ENCODE measurements at places on chromosomes 16 and 17.

DNA sequence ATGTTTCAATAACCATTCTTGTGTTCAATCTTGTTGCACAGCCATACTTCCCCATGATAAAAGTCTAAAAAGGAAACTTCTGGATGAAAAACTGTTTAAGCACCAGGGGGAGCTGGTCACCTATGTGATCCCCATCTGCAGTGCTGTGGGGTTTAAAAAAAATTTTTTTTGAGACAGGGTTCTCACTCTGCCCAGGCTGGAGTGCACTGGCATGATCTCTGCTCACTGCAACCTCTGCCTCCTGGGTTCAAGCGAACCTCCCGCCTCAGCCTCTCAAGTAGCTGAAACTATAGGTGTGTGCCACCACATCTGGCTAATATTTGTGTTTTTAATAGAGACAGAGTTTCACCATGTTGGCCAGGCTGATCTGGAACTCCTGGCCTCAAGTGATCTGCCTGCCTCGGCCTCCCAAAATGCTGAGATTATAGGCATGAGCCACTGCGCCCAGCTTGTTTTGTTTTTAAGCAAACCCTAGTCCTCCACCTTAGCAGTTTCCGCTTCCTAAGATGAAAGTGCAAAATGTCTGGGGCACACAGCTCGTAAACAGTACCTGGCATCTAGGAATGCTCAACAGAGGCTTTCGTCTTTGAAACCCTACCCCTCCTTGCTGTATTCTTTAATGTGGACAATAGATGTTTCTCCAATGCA lies 25.4 kb downstream of the DNAJA2 start:
- peak; percentile 68 for DNase-seq

GRCh38 chr16:82488460-82488859 lies 138.3 kb upstream of the CDH13 start:
- no peak for DNase-seq

DNA sequence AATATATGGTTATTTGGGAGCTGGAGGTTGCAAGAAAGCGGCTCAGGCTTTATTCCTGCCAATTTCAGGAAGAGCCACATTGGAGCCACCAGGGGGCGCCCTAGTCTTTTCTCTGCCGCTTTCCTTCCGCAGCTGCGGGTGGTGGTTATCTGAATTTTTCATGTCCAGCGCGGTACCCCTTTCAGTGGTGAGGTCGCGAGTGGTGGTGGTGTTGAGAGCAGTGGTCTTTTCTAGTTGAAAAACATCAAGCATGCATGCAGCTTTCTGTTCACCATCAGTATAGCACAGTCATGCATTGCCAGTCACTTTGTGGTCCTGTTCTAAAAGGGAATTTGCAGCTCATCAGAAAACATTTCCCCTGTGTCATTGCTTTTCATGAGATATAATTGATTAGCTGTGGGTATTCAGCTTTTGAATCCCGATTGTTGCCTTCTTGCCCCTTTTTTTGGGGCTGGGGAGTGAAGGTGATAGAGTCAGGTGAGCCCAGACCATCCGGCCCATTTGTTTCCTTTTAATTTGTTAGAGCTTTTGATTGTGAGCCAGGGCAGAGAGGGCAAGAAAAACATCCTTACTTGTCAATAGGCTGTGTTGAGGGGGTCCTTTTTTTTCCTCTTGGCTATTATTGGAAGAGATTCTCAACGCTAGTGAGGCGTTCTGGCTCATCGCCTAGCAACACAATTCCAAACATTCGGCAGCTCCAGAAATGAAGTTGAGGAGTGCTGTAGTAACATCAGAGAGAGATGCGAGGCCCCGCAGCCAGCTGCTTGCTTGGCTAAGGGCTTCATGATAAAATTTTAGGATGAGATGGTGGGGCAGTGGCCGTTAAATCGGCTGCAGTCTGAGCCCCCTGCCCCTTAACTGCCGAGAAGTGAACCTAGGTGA lies 119.0 kb downstream of the SNX29 start:
- DNase-seq: peak; percentile 85

GRCh38 chr16:84848986-84849634 lies 29.3 kb downstream of the CRISPLD2 start:
- DNase-seq: no peak

- no peak for DNase-seq
Measured at GRCh38 chr16:30113031-30113710, at the start of gene GDPD3. GDPD3 (minus strand) TSS chr16:30113537; CDS start chr16:30113478, 59 bp downstream.

DNA sequence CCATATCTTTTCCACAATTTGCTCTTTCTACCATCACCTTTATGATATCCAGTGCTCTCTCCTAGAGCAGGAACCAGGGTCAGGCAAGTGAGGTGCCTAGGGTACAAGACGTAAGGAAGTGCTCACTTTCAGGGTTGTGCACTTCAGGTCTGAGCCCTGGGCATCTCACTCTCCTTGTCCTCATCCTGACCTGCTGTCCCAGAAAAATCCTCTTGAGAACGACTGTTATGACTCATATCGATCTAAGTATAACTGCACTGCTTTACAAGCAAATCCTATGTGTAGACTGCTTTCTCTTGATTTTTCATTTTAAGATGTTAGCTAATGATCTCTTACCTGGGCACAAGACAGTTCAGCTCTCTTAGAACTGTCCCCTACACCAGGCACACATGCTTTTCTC lies 100.1 kb downstream of the TMEM100 start:
- no peak for DNase-seq

DNA sequence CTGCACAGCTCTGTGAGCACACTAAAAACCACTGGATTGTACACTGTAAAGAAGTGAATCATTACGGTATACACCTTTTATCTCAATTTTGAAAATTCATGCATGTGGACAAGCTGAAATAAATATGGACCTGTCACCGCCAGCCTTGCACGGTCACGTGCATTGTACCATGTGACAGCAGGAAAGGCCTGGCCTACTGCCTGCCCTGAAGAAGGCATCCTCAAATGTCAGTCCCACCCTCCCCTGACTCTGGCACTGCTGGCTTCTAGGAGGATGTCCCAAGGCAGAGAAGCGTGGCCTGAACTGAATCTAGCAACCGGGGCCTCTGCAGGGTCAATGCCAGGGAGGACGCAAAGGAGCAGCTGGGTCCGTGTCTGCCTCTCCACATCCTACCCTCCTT lies 34.6 kb downstream of the SLC38A8 start:
- DNase-seq: no peak

GRCh38 chr17:81832608-81833159 lies 407 bp downstream of the MCRIP1 start:
- peak; percentile 68 for DNase-seq

GRCh38 chr17:74089869-74090464 lies 113.5 kb upstream of the RPL38 start:
- DNase-seq: no peak

DNA sequence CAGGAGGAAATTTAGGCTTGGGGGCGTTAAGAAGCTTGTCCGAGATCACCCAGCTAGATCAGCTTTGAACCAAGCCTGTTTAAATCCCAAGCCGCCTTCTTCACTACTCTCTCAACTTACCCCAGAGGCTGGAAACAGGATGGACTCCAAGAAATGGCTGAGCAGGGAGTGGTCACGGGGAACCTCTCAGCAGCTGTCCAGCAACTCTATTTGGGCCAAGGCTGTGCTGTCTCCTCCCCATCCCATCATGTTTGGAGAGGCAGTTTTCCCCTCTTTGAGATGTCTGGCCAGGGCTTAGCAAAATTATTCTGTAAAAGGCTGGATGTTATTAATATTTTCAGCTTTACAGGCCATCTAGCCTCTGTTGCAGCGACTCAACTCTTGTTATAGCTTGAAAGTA lies 305.7 kb downstream of the RBFOX1 start:
- no peak for DNase-seq

- no peak for DNase-seq
Measured at GRCh38 chr17:66943484-66943883, 21.0 kb upstream of the CACNG4 start.

- DNase-seq: no peak
Measured at GRCh38 chr17:78082988-78083387, 45.6 kb downstream of the TMC6 start.

GRCh38 chr17:13735444-13735843 lies 133.7 kb upstream of the HS3ST3A1 start:
- no peak for DNase-seq

DNA sequence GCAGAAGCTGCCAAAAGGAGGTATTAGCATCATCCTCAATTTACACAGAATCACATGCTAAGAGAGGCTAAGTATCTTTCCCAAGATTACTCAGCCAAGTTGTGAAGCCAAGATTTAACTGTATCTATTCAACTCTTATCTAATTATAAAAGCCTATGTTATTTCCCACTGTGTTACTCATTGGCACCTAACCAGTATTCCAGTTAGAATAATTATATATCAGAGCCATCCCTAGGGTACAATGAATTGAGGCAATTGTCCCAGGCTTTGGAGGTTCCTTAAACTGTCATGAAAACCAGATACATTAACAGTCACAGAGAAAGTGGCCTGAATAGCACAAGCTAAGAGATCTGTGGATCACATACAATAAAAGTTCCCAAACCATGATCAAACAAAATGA lies 10.9 kb upstream of the AMFR start:
- no peak for DNase-seq

DNA sequence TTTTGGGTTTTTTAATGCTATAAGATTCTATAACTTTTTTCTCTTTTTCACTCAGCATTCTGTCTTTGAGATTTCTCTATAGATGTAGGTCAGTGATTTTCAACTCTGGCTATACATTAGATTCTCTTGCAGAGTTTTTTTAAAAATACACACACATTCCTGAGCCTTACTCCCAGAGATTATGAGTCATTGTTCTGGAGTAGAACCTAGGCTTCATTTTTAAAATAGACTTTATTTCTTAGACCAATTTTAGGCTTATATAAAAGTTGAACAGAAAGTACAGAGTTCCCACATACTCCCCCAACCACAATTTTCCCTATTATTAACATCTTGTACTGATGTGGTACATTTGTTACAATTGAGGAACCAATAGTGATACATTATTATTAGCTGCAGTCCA lies 63.3 kb downstream of the CYB561 start:
- DNase-seq: peak; percentile 57

GRCh38 chr17:2814481-2815341 lies 18.5 kb downstream of the RAP1GAP2 start:
- DNase-seq: no peak

- DNase-seq: no peak
Measured at GRCh38 chr16:17325476-17326143, 145.2 kb downstream of the XYLT1 start.

- no peak for DNase-seq
Measured at GRCh38 chr16:66946541-66946940, 11.2 kb downstream of the CES2 start.

DNA sequence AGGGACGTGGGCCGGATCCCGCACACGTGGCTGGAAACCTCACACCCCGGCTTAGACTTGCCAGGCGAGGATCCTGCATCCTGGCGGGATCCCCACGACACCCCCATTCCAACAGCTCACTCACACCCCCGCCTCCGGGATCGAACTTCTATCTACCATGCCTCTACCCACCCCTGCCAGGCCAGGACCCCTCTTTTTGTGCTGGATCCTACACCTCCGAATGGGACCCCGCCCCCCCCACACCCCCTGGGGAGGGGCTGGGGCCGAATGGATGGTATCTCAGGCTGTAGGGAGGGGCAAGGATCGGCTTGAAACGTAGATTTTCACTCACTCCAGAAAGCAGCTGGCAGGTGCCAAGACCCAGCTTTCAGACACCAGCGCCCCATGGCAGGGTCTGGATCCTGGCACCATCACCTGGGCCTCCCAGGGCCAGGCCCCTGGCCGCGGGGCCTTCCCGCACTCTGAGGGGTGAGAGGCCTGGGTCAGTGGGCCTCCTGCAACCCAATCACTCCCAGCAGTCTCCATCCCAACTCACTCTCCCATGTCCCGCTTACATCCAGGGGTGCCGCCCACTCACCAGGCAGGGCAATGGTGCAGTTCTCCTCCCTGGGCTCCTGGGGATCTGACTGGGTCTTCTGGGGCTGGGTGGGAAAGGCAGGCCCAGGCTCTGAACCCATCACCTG lies 6.7 kb downstream of the PRSS36 start:
- no peak for DNase-seq

- no peak for DNase-seq
Measured at GRCh38 chr16:47028767-47029377, 55.4 kb upstream of the DNAJA2 start.

- DNase-seq: no peak
Measured at GRCh38 chr16:67613808-67614207, 31.1 kb upstream of the CARMIL2 start.

DNA sequence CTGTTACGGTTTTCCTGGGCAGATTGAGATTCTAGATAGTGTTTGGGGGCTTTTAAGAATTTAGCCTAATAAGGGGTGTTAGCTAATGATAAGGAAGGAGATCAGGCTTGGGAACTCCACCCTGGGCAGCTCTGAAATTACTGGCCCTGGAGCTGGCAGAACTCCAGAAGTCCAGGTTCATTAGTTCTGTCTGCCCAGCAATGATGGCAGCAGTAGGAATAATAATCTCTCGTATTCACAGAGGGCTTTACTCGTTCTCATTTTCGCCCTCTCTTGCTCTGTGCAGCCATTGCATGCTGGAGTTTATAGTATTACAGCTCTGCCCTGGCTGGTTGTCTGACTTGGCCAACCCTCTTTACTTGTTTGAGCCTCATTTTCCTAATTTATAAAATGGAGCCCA lies 216.0 kb downstream of the HAPSTR1 start:
- DNase-seq: no peak

- DNase-seq: no peak
Measured at GRCh38 chr17:17647524-17648178, 33.6 kb upstream of the RAI1 start.

GRCh38 chr16:17998996-17999395 lies 337.5 kb downstream of the NPIPA8 start:
- DNase-seq: no peak

- DNase-seq: peak; percentile 84
Measured at GRCh38 chr16:53022374-53022773, 30.3 kb downstream of the CHD9NB start.

GRCh38 chr17:52147872-52148271 lies 10.6 kb downstream of the CA10 start:
- no peak for DNase-seq

GRCh38 chr17:78785011-78785662 lies 3.1 kb upstream of the CYTH1 start:
- no peak for DNase-seq

- DNase-seq: no peak
Measured at GRCh38 chr17:9004132-9004960, 17.0 kb upstream of the NTN1 start.

DNA sequence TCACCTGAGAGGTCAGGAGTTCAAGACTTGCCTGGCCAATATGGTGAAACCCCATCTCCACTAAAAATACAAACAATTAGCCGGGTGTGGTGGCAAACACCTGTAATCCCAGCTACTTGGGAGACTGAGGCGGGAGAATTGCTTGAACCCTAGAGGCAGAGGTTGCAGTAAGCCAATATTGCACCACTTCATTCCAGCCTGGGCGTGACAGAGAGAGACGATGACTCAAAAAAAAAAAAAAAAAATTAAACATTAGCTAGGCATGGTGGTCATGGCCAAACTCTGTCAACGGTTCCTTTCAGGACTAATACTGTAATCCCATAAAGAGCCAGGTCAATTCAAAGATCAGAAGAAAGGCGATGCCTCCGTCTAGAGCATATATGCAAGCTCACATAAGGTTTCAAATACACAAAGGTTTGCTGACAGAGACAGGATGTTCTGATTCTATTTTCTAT lies 2.4 kb downstream of the RNF157 start:
- DNase-seq: no peak

DNA sequence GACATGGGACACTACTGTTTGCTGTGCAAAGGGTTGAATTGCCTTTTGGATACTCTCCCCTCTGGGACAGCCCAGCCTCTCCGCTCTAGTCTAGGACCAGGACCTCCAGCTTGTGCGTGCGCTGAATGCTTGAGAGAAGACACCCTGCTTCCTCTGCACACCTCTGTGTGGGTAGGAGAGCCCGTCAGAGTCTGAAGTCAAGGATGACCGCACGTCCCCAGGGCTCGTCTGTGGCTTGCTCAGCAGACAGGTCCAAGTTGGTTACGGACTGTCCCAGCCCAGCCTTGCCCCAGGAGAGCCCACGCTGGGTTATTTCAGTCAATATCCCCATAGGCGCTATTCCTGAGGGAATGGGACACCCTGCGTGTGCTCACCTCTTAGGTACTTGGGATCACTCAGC lies 3.7 kb downstream of the C16orf89 start:
- no peak for DNase-seq
